ENCODE measurements at places on chromosomes 1 and 21. TPM values are rescaled to one million over a fixed set of nuclear protein-coding genes. Genes with fewer than 3 reads are reported as not detected.

DNA sequence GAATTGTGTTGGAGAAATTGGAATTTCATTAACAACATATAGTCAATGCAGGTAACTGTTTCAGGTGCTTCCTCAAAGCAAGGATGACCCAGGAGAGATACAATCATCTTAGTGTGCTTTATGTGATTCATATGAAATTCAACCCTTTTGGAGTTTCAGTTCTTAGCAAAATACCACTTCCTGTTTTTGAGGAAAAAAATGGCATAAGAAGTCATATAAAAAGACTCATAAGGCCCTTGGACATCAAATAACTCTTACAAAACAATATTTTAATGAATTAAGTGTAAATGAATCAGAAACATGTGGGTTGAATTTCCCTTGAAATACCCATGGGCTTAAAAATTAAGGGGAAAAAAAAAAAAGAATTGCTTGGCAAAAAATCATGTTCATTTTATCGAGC is 926.6 kb downstream of the LTN1 start:
- peaks cover 39% of the 10 kb centered on the region for H3K4me1 ChIP-seq
- peak overlapping the region; percentile 71 for H3K27ac ChIP-seq
- no peaks in the 10 kb centered on the region for H3K27me3 ChIP-seq
- no peak for DNase-seq
- H3K4me3 ChIP-seq, result no peak overlapping the region
- H3K36me3 ChIP-seq, result no peaks in the 10 kb centered on the region

GRCh38 chr1:116386042-116386441 is 13.0 kb downstream of the ATP1A1 start:
- peaks cover 63% of the 10 kb centered on the region for H3K4me1 ChIP-seq
- H3K27ac ChIP-seq, result peak overlapping the region; percentile 75
- peaks cover 54% of the 10 kb centered on the region for H3K36me3 ChIP-seq
- peak; percentile 82 for DNase-seq

- H3K4me1 ChIP-seq, result no peaks in the 10 kb centered on the region
- H3K4me3 ChIP-seq, result no peak overlapping the region
- no peak for DNase-seq
- H3K36me3 ChIP-seq, result no peaks in the 10 kb centered on the region
Measured at GRCh38 chr1:176735201-176735600, 272.2 kb downstream of the PAPPA2 start.

- DNase-seq, result no peak
- H3K36me3 ChIP-seq, result no peaks in the 10 kb centered on the region
- H3K27ac ChIP-seq, result no peak overlapping the region
- no peaks in the 10 kb centered on the region for H3K27me3 ChIP-seq
Measured at GRCh38 chr1:83845437-83846071, 153.4 kb downstream of the TTLL7 start.

- H3K27ac ChIP-seq, result no peak overlapping the region
- H3K4me3 ChIP-seq, result no peak overlapping the region
- H3K36me3 ChIP-seq, result no peaks in the 10 kb centered on the region
- H3K27me3 ChIP-seq, result no peaks in the 10 kb centered on the region
Measured at GRCh38 chr1:246355411-246356230, 151.5 kb downstream of the SMYD3 start.

DNA sequence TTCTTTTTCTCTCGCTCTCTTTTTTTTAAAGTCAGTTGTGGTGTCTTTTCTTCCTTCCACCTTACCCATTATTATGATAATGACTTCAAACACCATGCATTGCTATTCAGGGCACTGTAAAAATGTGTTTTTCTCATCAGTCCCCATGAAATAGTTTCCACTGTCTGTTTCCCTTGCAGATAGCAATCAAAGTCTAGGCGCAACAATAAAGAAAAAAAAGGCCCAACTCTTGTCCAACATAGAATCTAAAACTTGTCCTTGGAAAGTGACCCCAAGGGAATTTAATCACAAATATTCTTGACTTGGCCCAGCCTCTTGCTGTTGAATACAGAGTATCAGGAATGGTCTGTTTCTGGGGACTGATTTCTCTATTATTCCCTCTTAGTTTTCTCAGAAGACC is 382.5 kb downstream of the PLPP3 start:
- H3K27me3 ChIP-seq, result no peaks in the 10 kb centered on the region
- no peak overlapping the region for H3K27ac ChIP-seq
- no peak for DNase-seq
- no peak overlapping the region for H3K4me3 ChIP-seq

PTPN7 gene
- total RNA-seq, result 2.5 TPM

AGT gene
- total RNA-seq, result 14.4 TPM

ARHGEF19 gene
- 32.3 TPM for total RNA-seq

VCAM1 gene
- 4.8 TPM for total RNA-seq

NHLH2 gene
- total RNA-seq, result not detected

AMY2A gene
- total RNA-seq, result not detected

LAD1 gene
- 7.4 TPM for total RNA-seq

SPATA46 gene
- total RNA-seq, result not detected

Data from thyroid gland (tissue), 4 donors.